ENCODE measurements at places on chromosomes 4 and X. TPM values are rescaled to one million over a fixed set of nuclear protein-coding genes. Genes with fewer than 3 reads are reported as not detected.

SPIN4 gene
- 1.0 TPM for polyA plus RNA-seq

SULT1B1 gene
- 0.18 TPM for polyA plus RNA-seq

FAM133A gene
- polyA plus RNA-seq: 0.27 TPM

SHOX gene
- polyA plus RNA-seq: not detected

CFI gene
- polyA plus RNA-seq: 15.0 TPM

TMEM144 gene
- 6.9 TPM for polyA plus RNA-seq

PHOX2B gene
- polyA plus RNA-seq: 0.16 TPM

FAM236C gene
- polyA plus RNA-seq: not detected

CXorf65 gene
- not detected for polyA plus RNA-seq

IRAK1 gene
- 28.2 TPM for polyA plus RNA-seq

SRPX gene
- polyA plus RNA-seq: 143 TPM

PLXNA3 gene
- 12.2 TPM for polyA plus RNA-seq

MBNL3 gene
- polyA plus RNA-seq: 19.2 TPM

NIPAL1 gene
- polyA plus RNA-seq: 0.20 TPM

MAGEC1 gene
- polyA plus RNA-seq: not detected

ENPEP gene
- 2.6 TPM for polyA plus RNA-seq

DMP1 gene
- not detected for polyA plus RNA-seq

HTN3 gene
- polyA plus RNA-seq: not detected

TMEM255A gene
- 0.57 TPM for polyA plus RNA-seq

SHROOM3 gene
- 4.6 TPM for polyA plus RNA-seq

MAGEA2 gene
- polyA plus RNA-seq: not detected

GSTCD gene
- 2.1 TPM for polyA plus RNA-seq

NDNF gene
- polyA plus RNA-seq: 2.5 TPM

TMPRSS11B gene
- polyA plus RNA-seq: 0.05 TPM

CXCL13 gene
- not detected for polyA plus RNA-seq
